ENCODE measurements at places on chromosomes 5 and 9. TPM values are rescaled to one million over a fixed set of nuclear protein-coding genes. Genes with fewer than 3 reads are reported as not detected.

GRCh38 chr9:92774274-92774673 is 9.6 kb upstream of the BICD2 start:
- ATAC-seq = no peak

The HMGXB3 gene
- 30.2 TPM for total RNA-seq

The BHMT2 gene
- 44.0 TPM for total RNA-seq

The IER5L gene
- total RNA-seq = 7.4 TPM

Measured in gastroesophageal sphincter (tissue), 4 donors.